HEK293T (cell line): ENCODE measurements at places on chromosomes 5 and 9.

DNA sequence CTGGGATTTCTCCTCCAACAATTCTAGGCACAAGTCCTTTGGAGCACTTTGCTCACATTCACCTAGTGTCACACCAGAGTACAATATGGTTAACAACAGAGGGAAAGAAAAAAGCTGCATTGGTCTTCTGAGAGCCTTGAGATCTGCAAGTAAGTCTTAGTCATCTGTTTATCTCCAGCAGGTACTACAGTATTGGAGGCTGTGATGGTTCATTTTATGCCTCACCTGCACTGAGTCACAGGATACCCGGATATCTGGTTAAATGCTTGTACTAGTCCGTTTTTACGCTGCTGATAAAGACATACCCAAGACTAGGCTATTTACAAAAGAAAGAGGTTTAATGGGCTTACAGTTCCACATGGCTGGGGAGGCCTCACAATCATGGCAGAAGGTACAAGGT lies 525.0 kb downstream of the NR2F1-AS1 start:
- no peak for DNase-seq

DNA sequence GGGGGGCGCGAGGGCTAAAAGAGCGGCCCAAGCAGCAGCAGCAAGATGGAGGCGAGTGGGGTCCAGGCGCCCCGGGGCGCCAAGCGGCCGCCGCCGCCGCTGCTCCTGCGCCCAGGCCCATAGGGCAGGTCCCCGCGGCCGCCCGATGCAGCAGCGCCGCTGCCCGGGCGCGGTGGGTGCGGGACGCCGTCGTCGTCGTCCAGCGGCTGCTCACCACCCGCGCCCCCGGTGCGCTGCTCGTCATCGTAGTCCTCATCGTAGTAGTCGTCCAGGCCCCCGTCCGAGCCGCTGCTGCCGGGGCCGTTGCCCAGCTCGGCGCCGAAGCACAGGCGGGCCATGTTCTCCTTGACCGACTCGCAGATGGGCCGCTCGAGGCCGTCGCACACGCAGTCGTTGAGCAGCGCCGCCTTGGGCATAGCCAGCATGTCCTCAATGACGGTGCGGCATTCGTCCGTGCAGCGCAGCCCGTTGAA lies 1.5 kb downstream of the GAS1 start:
- DNase-seq, result no peak

- DNase-seq, result no peak
These were observed 35.9 kb downstream of the FOXI1 start for GRCh38 chr5:170141636-170142035.

DNA sequence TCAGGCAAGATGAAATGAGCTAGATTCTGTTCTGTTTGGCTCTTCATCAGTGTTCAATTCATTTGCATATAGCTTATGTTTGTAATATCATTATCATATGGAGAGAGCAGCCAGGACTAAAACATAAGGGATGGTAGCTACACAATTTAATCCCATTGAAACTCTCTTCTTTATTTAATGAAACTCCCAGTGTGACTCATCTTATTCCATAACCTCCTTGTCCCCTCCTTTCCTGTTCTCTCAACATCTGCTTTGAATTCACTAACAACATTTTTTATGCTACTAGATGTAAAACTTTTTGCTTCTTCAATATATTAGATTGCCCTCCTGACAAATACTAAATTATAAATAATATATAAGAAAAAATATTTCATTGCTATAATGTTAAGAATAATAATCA lies 1823.4 kb downstream of the MAT2B start:
- DNase-seq, result no peak

DNA sequence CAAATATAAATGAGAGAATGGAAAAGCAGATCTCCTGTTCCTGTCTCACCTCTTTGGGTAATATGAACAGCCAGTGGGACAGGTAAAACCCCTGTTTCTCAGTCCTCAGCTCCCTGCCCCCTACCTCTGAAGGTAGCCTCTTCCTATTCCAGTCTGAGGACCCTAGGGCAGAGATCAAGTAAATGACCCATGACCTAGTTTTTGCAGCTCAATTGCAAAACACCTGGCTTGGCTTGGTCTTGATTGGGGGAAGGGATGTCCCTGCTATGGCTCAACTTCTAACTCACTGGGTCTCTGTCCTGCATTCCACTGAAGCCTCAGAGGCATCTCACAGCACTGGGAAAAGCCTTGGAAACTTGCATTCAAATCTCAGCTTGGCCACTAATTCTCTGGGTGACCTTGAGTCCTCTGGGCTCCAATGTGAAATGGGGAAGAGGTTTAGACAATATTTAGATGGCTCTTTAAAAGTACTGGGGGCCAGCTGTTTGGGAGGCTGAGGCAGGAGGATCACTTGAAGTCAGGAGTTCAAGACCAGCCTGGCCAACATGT lies 1.6 kb upstream of the GALT start:
- DNase-seq, result no peak

DNA sequence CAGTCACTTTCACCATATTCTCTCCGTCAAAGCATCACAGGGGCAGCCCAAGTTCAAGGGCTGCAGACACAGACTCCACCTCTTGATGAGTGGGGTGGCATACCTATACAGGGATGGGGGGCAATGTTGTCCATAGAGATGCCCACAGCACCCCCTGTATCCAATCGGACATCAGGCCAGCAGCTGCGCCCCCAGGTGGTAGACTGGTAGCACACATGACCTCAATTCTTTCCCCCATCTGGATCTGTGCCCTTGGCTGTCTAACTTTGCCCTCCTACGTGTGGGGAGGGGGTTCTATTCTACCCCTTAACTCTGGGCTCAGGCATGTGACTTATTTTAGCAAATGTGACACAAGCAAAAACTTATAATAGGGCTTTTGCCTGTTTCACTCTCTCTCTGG lies 84.0 kb upstream of the SLC25A48 start:
- DNase-seq, result peak; percentile 18

DNA sequence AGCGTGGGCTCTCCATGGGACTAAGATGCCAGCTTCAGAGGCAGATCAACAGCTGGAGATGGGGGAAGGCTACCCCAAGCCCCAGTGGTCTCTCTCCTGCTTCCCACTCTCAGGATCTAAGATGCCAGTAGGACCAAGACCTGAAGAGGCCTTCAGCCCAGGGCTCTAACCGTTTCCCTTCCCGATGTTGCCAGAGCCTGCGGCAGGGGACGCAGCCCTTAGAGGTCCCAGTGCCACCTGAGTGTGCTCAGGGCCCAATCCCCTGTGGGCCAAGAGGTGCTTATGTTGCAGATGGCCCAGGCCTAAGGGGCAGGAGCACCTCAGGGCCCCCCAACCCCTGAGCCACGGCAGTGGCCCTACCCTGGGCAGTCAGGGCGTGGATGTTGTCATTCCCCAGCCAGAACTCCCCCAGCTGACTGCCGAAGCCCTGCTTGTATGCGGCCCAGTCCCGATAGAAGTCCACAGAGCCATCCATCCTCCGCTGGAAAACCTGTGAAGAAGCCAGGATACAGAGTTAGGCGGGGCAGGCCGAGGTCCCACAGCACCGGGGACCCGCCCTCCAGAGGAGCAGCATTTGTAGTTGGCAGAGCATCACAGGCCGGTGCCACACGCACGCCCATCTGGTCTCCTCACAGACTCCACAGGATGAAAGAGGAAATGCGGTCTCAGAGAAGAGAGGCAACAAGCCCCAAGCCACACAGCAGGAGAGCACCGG lies 5.4 kb downstream of the FCN1 start:
- DNase-seq, result no peak

- no peak for DNase-seq
These were observed 314.9 kb downstream of the KCTD16 start for GRCh38 chr5:144485540-144485939.

DNA sequence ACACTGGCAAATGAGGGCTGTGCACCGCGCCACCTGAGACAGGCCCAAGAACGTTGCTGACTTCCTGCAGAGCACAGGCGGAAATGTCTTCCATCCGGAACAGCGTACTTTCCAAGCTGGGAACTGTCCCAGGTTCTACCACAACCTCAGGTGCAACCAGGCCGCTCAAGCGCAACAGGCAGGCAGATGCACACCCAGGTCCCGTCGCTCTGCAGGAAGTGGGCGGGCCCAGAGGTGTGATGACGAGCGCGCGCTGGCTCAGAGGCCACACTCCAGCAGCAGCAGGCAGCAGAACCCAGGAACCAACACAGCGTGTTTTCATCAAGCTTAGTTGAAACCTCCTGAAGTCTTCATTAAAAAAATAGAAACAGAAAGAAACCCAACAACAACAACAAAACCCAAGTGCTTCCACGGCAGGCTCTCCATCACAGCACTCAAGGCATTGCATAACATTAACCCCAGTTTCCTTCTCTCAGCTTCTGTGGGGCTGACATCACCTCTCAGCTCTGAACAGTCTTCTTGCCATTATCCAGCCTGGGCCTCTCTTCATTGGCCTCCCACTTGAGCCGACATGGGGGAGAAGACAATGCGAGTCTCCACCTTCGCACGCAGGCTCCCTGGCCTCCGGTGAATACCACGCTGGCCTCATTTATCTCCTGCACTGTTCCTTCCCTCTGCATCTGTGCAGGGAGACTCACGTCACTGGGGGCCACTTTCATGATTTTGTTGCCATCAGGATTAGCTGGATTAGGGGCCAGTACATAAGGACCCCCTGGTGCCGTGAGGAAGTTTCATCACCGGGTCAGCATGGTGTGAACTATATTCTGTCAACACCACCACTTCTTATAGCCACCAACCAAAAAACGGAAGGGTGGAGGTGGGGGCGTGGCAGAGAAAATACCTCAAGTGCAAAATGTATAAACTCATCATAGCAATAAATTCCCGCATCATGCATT lies 22.1 kb downstream of the PTCH1 start:
- DNase-seq, result no peak

GRCh38 chr5:75512383-75513074 lies 838 bp downstream of the POLK start:
- DNase-seq, result no peak

- DNase-seq, result no peak
These were observed 105.9 kb downstream of the MARCHF3 start for GRCh38 chr5:126924331-126925033.

DNA sequence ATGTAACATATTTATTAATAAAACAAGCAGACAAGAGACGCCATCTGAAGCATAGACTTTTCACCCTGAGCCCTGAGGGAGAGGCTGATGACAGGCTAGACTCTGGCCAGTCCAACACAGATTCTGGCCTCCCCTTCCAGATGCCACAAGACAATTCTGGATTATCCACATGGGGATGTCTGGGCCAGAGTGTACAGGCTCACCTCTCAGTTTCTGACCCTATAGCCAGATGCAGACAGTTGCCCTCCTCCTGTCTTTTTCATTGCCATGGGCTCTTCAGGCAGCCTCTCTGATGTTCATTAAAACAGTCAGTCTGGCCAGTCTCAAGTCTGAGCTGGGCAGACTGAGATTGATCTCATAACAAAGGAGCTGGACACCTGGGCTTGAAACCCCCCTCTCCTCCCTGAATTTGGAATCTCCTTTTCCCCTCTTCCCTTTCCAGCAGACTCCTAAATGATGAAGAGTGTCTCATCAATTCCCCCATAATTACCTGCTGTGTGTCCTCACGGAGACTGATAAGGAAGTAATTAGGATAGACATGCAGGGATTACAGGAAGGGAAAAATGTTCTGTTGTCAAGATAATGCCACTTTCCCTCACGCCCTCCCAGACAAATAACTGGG lies 89.6 kb downstream of the ASTN2 start:
- no peak for DNase-seq

GRCh38 chr5:176588297-176588696 lies 21.7 kb downstream of the GPRIN1 start:
- DNase-seq, result no peak

- DNase-seq, result peak; percentile 67
These were observed 1.5 kb upstream of the GPRIN1 start for GRCh38 chr5:176611435-176611834.

DNA sequence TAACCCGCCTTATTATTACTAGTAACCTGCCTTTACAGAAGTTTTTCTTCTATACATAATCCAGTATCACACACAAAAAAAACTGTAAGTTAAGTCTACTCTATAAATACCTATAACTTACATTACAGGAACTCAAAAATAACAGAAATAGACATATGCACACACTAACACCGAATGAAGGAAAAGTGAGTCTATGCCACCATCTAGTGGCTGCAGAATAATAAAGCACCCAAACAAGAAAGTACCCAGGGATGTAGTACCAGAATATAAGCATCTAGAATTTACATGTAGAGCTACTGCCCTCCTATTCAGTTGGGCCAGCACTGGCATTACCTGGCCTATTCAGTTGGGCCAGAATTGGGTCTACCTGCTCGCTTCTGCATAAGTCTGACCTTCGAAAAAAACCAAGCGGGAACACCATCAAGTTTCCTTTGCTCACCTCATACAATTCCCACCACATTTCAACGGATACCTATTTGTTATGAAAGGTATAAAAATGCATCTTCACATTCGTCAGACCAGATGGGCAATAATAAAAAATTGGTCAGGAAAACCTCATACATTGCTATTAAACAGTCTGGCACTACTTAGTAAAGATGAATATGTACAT lies 4.0 kb upstream of the NIPSNAP3A start:
- peak; percentile 45 for DNase-seq

- DNase-seq, result no peak
These were observed 1.9 kb downstream of the PTPN3 start for GRCh38 chr9:109496218-109496617.

DNA sequence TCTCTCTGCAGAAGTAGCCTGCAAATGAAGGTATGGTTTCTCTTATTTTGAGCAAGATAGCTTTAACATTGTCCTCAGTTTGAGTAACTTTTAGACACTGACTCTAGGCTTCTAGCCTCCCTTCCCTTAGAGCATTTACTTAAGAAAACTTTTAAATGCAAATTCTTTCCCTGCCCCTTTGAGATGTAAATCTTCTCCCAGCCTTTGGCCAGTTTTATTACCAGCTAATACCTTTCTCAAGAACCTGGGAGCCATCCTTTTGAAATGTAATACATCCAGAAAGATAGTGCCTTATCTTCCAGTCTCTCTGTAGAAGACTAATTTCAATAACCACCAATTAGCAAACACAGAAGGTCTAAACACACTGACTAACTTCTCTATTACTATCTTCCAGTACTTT lies 688.9 kb upstream of the CDH9 start:
- no peak for DNase-seq

GRCh38 chr9:4839470-4839912 lies 46.7 kb downstream of the RCL1 start:
- no peak for DNase-seq

DNA sequence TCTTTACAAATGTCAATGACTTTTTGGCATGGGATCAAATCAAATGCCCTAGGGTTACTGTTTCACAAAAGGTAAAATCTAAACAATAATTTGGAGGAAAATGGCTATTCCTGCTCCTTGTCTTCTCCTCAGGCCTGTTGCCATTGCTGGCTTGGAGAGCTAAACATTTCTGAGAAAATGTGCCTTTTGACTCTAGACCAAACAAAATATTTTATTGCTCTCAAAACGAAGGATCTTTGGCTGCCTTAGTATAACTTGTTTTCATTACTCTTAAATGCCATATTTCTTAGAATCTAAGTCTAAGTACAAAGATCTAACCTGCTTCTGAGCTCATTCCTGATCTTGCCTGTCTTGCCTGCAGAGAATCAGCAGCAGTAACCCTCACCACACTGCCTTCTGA lies 116.6 kb downstream of the MUSK start:
- no peak for DNase-seq
